ENCODE measurements at places on chromosomes 12 and 14.

DNA sequence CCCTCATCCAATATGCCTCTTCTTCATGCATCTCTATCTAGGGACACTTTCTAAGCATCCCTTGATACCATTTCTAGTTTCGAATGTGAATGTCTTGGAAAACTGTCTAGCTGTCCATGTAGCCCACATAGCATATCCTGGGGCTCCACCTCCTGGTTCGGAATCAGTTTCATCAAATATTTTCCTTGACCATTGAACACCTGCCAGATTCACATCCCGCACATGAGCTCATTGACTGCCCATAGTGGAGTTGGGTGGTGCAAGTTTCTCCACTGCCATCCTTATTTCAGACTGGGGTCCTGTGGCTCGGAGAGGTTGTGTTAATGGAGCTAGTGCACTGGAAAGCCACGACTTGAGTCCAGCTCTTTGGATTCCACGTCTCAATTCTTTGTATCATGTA, 58.6 kb upstream of the TMEM263 start:
- peak; percentile 25 for DNase-seq

DNA sequence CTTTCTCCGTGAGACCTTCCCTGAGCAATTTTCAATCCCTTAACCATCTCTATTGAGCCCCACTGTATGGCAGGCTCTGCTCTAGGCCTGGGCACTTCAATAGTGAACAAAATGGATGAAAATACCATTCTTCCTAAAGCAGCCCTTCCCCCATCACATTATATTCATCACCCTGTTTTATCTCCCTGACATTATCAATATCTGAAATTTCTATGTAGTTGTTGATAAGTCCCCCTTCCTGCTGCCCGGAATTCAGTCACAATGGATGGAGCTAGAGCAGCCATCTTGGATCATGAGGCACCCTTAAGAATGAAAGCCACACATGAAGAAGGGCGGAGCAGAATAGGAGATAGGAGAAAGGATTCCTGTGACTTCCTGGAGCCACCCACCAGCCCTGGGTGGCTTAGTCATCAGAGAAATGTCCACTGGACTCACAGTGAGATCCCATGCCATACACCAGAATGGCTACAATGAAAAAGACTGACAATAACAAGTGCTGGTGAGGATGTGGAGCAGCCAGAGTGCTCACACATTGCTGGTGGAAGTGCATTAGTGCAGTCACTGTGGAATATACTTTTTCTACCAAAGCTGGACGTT, 33.9 kb downstream of the SCARB1 start:
- peak; percentile 39 for DNase-seq

- DNase-seq: peak; percentile 92
Observed at GRCh38 chr12:95003213-95003920, at the start of gene NDUFA12. Gene NDUFA12 (minus strand): TSS chr12:95003697. CDS start chr12:95003680, 17 bp downstream.

GRCh38 chr12:124743479-124744272, 120.0 kb downstream of the SCARB1 start:
- DNase-seq: no peak

DNA sequence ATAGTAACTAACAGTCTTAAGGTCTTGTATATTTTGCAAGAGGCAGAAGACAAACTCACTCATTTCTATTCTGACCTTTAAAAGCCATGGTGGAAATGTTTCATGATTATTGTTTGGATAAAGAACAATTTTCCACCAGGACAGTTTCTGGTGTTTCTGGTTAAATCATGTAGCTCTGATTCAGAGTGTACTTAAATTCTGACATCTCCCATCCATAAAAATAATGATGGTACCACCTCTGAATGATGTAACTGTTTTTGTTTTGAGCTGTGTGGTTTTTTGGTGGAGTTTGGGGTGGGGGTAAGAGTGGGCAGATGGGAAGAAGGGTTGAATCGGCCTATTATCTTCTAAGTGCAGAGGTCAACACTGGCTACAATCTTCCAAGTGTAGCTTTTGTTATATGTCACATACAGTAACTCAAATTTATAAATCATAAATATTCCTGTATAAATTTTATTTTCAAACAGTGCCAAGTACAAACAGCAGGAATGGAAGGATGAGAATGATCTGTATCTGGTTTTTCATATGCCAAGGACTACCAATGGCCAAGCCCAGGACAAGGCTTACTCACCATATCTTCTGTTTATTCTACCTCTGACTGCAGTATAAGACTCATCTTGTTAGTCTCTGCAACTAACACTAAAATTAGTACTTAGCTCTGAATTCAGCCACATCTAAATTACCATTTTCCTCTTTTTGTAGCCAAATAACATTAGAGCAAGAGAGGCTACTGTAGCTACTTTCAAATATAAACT, 108.7 kb downstream of the BCAT1 start:
- no peak for DNase-seq

DNA sequence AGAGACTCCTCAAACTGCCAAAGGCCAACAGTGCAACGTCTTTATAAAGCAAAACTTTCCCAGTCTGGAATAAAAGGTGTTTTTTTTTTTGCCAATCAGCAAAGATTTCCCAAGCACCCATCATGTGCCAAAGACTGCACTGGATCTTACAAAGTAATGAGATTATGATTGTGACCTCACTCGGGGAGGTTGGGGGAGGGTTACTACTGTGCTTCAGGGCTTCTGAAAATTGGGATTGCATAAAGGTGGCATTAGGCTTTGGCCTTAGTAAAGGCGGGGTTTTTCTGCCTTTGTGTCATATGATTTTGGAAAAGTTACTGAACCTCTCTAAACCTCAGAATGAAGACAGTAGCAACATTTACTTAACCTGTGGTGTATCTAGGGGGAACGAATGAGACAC, 233.8 kb downstream of the DACT1 start:
- no peak for DNase-seq

- DNase-seq: no peak
Observed at GRCh38 chr14:72270147-72270727, 338.0 kb downstream of the RGS6 start.

- no peak for DNase-seq
Observed at GRCh38 chr12:99573980-99574379, 73.6 kb upstream of the GARIN6 start.

- no peak for DNase-seq
Observed at GRCh38 chr14:104583424-104584306, 4.1 kb downstream of the C14orf180 start.

- peak; percentile 47 for DNase-seq
Observed at GRCh38 chr12:13211859-13212664, 15.5 kb downstream of the EMP1 start.

GRCh38 chr14:97219431-97220017, 422.3 kb downstream of the VRK1 start:
- no peak for DNase-seq

DNA sequence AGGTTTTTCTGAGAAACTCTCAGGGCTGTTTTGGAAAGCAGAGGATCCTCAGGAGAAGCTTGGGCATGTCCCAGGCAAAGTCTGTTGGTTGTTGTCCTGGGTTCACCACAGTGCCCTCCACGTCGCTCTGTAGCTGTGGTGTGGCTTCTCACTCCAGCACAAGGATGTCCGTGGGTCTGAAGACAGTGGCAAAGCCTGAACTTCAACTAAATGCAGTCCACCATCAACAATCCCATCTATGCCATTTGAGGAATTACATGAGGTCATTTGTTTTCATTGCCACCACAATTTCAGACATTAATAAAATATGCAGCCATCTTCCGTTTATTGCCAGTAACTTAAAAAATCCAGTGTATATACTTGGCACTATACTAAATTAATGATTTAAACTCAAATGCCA, 272.1 kb downstream of the LRIG3 start:
- DNase-seq: no peak

DNA sequence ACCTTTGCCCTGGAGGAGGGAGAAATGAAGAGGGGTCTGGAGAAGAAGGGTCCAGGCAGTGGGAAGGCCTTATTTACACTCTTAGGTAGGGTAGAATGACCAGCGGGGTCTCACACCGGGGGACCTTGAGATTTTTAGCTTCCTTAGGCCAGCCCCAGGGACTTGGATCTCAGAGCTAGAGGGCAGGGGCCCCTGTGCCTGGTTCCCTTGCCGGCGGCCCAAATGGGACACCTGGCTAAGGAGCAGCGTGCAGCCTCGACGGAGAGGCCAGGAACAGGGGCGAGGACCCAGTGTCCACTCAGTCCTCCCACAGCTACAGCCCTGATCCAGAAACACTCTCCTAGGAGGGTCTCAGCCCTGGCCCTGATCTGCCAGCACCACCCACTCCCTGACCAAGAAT, 41.8 kb downstream of the DIO3 start:
- DNase-seq: no peak

DNA sequence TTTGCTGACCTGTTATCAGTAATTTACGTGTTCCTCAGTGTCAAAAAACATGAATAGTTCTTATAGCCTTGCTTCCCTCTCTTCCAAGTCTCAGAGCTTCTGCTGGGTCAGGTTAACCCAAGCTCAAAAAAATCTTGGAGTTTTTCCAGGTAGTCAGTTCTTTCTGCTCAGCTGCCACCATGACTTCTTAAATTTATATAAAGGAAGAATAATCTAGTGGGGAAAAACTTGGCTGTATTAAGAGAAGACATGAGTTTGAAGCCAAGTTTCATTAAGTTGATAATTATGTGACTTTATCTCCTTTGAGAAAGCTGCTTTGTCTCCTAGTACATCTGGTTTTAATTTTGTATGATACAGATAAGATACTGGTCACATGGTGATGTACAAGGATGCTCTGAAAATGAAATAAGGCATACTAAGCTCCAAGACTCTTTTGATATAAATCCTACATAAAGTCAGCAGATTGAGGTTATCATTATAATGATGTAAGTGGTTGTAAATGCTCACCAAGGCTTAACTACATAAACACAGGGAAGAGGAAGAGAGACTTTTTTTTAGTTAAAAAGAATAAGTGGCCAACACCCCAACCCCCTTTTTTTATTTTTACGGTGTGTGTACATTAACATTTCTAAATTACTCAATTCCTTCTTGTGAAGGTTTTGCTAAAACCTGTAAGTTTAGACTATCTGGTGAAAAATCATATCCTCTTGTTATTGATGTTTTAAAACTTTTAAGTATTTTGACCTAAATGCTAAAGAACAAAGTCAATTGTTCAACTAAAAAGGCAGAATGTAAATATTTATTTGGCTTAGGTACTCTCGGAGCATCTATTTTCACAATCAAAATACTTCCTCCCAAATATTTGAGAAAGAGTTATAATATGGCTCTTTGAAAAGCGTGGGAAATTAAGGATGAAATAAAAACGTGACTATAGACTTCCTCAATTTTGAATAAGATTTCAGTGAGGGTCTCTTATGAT, 84.1 kb upstream of the SLC38A2 start:
- peak; percentile 38 for DNase-seq

- no peak for DNase-seq
Observed at GRCh38 chr14:69720912-69721311, 46.0 kb upstream of the SRSF5 start.

DNA sequence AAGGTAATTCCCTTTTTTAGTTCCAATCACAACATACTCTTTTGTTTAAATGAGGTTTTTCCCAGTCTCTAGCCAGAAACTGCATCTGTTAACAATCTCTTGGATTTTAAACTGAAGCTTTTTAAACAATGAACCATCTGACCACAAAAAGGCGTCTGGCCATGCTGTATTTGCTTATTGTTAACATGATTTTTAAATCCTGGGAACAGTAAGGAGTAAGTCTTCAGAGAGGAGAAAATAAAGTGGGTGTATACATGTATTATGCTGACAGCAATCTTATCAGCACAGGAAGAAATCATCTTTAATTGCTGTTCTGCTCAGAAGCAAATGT, 106.2 kb downstream of the DAAM1 start:
- DNase-seq: no peak

DNA sequence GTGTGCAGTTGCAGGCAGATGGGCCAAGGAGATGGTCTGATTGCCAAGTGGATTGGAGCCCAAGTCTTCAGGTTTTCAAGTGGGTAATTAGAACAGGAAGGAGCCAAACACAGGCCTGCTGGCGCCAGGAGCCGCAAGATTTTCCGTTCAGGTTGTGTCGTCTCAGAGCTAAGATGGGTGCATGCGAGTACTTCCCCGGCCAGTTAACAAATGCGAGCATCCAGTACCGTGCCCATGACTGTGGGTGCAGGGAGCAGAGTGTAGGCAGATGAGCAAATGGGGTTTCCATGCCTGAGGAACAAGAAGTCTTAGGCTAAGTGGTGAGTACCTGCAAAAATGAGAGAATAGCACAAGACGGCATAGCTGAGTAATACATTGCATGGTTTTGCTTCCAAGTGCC, 90.5 kb downstream of the CHST11 start:
- DNase-seq: no peak

GRCh38 chr14:23538785-23539184, 12.8 kb downstream of the ZFHX2 start:
- DNase-seq: no peak
